Central memory CD8-positive, alpha-beta T cell (primary cell): ENCODE measurements at places on chromosomes 2 and 18.

GRCh38 chr2:21165350-21165749, 41.6 kb downstream of the TDRD15 start:
- DNase-seq = no peak

GRCh38 chr2:102137138-102137537, 5.4 kb upstream of the IL1R1 start:
- no peak for DNase-seq

DNA sequence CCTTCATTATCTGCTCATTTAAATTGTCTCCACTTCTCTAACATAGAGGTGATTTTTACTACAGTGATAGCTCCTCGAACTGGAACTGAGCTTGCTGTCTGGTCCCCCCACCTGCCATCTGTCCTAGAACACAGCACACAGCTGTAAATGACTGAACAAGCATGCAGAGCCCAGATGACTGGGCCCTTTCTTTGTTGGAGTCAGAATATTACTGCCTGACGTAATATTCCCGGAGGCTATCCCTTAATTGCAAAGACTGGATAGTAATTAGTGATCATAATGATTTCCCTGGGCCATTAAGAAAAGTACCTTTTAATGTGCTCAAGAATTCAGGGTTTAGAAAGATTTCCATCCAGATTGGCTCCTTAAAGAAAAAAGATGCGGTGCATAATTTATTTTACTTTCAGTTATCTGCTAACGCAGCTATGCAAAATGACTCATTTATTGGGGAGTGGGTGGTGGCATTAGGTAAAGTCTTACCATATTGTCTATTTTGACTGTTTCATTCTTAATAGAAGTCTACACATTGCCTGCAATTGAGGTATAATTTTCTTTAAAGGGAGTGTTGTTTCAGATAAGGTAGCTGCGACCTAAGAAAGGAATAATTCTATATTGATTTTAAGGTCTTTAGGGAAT, 84.4 kb downstream of the MAP4K4 start:
- no peak for DNase-seq

DNA sequence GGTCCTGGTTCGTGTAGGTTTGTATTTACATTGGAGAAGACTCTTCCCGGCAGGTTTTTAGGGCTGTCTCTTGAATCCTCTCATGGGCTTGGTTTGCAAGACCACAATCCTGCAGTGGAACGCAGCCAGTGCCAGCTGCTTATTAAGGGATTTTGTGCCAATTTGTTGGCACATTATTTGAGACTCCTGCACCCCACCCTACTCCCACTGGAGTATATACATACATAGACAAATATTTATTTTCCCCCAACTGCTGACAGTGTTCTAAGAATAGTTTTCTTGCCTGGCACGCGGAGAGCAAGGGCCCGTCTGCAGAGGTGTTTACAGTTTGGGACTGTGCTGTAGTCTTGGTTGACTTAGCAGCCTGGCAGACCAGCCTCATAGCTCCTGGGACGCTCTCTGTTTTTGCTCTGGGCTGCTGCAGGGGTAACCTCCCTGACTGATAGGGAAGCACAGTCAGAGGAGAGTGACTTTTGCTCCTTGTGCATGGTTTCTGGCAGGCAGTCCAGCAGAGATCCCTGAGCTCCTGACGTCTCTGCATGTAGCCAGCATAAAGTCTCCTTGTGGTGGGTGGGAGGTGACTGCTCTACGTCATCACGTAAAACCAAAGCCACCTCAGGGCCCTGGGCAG, 1.9 kb downstream of the LDLRAD4 start:
- DNase-seq = no peak

DNA sequence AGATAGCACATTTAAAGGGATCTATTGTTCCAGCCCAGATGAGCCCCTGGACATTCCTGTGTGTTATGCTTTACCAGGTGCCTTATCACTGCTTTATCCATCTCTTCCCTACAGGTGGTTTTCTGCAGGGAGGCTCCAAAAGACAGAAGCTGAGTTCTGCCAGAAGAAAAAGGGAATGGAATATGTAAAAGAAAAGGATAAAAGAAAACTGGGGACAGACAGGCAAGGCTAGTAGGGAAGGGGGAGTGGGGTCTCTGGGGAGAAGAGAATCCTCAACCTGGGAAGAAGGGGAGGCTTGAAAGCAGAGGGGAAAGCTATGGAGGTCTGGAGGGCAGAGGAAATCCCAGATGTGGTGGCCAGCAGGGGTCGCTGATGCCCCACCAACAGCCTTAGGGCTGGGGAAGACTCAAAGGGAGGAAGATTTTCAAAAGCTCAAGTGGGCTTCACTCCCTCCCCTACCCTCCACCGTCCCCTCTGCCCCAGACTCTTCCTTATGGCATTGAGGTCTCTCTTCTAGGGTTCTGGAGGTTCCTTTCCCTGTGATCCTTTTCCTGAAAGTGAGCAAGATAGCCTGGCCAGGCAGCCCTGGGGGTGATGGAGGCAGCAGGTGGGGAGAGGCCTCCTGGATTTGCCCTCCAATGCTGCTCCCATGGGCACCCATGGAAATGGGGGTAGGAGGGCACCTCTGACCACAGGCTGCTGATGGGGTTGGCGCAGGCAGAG, 178.1 kb upstream of the PKDCC start:
- DNase-seq = peak; percentile 64

GRCh38 chr2:8462899-8463648, 218.8 kb upstream of the ID2 start:
- DNase-seq = no peak

DNA sequence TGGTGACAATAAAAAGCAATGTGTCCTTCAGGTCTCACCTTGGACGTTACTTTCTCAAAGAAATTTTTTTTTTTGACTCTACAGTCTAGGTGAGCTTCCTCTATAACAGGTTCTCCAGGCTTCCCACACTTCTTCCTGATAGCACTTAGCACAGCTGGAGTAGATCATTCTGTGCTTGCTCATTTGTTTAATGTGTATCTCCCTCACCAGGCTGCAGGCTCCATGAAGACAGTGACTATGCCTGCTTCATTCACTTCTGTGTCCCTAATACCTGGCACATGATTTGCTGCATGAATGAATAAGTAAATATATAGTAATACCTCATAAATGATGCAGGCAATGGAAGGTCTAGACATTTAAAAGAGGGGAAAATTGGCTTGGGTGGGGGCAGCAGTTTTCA, 109.9 kb upstream of the CD302 start:
- DNase-seq = no peak

DNA sequence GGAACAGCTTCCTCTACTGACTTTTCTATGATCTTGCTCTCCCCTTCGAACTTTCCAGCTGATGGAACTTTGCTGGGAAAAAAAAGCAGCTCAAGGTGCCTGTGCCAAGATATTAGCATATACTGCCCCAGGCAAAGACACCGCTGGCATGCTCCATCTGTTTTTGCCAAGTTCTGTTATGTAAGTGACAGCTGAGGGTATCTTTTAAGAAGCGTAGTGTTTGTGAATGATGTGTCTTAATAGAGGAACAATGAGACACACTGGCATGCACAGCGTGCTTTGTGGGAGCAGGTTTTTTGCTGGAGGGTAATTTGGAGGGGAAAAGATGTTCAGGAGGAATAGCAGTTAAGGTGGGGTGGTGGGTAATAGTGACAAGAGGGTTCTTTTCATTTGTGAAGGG, 47.8 kb downstream of the SLC4A3 start:
- no peak for DNase-seq

DNA sequence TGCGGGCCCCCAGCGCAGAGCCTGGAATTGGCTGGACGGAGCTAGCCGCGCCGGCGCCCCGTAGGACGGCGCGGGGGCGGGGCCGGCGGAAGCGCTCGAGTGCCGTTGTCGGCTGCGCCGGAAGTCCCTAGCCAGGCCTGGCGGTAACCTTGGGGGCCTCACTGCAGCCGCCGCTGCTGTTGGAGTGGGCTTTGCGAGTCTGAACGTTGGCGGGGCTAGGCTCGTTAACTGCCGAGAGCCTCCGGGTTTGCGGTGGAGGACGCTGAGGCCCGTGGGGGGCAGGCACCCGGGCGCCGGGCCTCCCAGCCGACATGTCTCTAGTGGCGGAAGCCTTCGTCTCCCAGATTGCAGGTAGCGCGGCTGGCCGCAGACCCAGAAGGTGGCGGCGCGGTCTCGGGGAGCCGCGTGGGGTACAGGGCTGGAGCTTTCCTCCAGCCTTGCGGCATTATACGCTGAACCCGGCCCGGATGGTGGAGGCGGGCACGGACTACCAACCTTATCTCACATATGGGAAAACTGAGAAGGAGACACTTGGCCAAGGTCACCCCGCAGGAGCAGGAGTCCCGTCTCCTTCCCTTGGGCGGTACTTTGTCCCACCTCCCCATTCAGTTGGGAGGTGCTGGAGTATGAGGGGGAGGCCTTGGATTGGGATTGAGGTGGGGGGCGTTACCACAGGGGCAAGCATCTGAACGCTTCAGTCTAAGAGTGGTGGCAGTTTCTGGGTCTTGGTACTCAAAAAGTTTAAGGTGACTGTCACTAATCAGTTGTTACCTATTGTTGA, at the start of gene MTX2:
Gene MTX2, plus strand, starts transcription at position 124 of the 781 bp plus-strand sequence. Its CDS starts 188 bp downstream, at position 312.
- peak; percentile 63 for DNase-seq

DNA sequence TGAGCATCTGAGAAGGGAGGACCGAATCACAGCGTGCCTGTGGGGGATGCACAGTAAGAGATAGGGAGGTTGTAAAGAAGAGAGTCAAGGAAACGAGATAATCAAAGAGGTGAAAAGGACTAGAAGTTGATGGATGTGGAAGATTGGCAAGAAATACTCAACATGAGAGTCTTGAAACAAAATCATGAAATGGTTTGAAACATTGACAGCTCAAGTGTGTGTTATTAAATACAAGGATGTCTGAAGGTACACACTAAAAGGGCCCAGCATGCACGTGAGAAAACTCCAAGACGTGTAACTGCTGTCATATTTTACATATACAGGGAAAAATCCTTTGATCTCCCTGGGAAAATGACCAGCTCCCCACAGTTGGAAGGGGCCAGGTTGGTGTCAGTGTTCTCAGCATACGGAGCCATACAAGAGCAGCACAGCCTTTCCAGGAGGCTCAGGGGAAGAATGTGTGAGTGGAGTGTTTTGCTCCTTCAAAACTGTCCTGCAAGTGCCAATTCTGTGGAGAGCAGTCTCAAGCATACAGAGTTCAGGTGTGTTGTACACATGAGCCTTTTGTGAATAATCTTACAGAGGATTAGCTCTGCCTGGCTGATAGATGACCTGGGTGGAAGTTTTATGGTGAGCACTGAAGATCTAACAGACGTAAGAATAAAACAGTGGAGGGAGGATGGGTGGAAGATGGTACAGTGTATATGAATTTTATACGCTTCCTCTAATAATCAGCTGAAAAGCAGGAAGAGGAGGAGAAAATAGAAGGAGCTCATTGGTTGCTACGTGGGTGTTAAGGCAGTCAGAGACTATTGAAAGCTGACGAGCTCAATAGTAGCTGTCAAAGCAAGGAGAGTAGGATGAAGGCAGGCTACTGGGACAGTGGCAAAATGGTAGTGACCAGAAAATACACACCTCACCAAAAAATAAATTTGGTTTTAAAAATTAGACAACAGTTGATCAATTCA, 126.8 kb downstream of the ATP9B start:
- DNase-seq = no peak

DNA sequence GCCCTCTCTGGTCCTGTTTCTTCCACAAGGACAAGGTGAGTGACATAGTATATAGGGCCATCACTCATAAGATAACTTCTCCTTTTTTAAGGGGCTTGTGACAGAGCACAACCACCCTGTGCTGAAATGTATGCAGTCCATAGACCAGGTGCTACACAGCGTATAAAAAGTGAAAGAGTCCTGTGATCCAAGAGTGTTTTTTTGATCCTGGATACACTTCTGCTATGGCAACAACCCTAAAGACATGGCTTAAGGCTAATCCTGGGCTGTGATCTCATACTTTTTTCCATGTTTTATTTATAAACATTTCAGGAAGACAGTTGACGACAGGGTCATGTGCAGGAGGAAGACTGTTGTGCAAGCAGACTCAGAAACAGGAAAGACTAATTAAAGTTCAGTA, 400.5 kb upstream of the TCF4 start:
- no peak for DNase-seq

GRCh38 chr2:74982577-74982976, 24.1 kb downstream of the POLE4 start:
- no peak for DNase-seq

DNA sequence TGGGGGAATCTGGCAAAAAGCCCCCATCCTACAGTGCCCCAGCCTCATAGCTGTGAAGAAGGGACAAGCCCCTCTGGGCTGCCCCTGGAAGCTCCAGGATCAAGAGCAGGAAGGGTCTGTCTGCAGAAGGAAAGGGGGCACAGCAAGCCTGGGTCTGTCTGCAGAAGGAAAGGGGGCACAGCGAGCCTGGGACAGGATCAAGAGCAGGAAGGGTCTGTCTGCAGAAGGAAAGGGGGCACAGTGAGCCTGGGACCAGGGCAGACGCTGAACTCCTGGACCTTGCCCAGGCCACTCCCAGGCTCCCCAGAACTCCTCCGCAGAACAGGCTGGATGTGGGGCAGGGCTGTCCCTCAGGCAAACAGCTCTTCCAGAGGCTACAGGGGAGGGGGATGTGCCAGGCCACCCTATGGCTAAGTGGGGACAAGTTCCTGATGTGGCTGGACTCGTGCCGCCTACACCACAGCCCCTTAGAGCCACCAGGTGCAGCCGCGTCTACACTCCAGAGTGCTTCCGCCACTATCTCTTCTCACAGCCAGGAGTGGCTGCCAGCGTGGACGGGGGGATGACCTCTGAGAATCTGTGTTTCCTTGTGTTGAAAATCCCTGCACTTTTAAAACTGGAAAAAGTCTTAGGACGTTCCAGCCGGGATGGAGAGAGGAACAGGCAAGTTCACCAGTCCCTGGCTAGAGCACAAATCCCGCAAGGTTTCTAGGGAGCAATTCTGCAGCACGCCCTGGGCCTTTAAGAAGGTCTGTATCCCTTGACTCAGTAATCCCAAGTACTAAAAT, 20.8 kb downstream of the KIF1A start:
- no peak for DNase-seq

DNA sequence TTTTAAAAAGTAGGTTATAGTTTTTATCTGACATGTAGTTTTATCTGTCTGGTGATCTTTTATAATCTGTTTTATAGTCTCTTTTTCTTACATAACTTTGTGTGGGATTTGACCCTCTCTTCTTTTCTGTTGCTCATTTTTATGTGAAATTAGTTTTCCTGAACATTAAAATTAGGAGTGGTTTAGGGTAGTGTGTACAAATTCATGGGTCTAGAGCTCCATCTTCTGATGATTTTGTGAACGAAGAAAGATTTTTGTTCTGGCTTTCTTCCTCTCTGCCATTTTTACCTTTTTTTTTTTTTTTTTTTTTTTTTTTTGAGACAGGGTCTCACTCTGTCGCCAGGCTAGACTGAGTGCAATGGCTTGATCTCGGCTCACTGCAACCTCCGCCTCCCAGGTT, 46.6 kb downstream of the SLC30A6 start:
- DNase-seq = no peak

DNA sequence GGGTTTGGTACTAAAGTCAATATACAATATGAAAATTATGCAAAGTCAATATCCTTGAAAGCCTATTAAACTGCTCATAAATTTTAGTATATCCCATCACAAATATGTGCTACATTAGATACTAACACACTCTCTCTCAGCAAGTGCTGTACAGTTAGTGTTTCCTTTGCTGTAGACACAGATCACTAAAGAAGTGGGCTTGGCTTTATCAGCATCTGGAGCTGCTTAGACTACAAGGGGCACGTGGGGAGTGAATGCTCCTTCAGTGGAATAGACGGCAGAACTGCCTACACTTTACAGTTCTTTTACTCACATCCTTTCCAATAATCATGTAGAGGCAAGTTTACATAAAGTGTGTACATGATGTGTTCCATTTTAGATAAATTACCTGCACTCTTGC, 26.0 kb upstream of the EFEMP1 start:
- no peak for DNase-seq
